CD4-positive, alpha-beta memory T cell (primary cell): ENCODE measurements at places on chromosomes 13 and 19.
A peak's percentile ranks its signal among the peaks of the same experiment; 100 is the strongest.

GRCh38 chr13:50129706-50130122 is 114.5 kb downstream of the KCNRG start:
- DNase-seq: peak; percentile 37
- H3K27ac ChIP-seq: peak overlapping the region; percentile 98
- H3K36me3 ChIP-seq: no peaks in the 10 kb centered on the region
- peak overlapping the region; percentile 26 for H3K4me3 ChIP-seq
- peaks cover 39% of the 10 kb centered on the region for H3K27me3 ChIP-seq

- H3K27me3 ChIP-seq: no peaks in the 10 kb centered on the region
- H3K4me3 ChIP-seq: peak overlapping the region; percentile 90
- H3K36me3 ChIP-seq: peaks cover 19% of the 10 kb centered on the region
- peaks cover 48% of the 10 kb centered on the region for H3K4me1 ChIP-seq
- DNase-seq: peak; percentile 19
These were observed 3.9 kb downstream of the SLC1A5 start for GRCh38 chr19:46784262-46785053.

- no peak overlapping the region for H3K27ac ChIP-seq
- H3K4me3 ChIP-seq: no peak overlapping the region
- DNase-seq: no peak
- no peaks in the 10 kb centered on the region for H3K4me1 ChIP-seq
These were observed 443.4 kb downstream of the TBC1D4 start for GRCh38 chr13:75038393-75039113.

DNA sequence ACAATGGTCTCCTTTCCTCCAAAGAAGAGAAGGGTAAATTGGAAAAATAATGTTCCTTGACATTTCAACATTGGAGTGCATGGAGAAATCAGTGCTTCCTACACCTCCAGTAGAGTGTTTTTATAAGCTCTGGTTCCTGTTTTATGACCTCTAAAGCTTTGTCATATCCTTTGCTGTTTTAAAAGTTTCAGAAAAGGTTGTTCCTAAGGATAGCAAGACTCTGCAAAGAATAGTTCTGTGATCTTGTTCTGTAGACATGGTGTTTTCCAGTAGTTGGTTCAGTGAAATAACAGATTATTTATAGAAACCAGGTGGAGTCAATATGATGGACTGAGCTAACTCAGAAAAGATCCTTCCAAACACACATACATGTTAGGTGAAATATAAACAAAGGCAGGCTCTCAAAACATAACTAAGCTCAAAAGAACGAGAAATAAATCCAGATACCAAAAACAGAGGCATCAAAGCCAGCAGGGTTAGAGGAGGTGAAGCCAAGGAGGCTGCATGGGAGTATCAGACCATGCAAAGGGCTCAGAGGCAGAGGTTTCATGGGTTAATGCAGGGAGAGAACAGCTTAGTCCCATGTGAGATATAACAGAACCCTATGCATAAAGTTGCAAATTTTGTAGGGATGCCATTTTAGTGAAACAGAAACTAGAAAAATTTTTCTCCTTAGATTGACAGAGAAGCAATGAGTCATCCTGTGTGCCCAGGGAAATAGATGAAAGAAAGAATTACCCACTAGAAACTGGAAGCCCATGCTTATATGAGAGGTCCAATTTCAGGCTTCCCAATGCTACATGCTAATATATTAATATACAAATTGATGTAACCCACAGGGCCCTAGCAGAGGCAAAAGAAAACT is 44.3 kb downstream of the SHISA2 start:
- peaks cover 4% of the 10 kb centered on the region for H3K4me1 ChIP-seq
- H3K36me3 ChIP-seq: no peaks in the 10 kb centered on the region
- DNase-seq: no peak
- H3K27me3 ChIP-seq: no peaks in the 10 kb centered on the region

- H3K27me3 ChIP-seq: no peaks in the 10 kb centered on the region
- no peaks in the 10 kb centered on the region for H3K36me3 ChIP-seq
- no peak overlapping the region for H3K4me3 ChIP-seq
- H3K4me1 ChIP-seq: no peaks in the 10 kb centered on the region
- DNase-seq: no peak
- no peak overlapping the region for H3K27ac ChIP-seq
These were observed 84.4 kb downstream of the FAM216B start for GRCh38 chr13:42865768-42866102.

DNA sequence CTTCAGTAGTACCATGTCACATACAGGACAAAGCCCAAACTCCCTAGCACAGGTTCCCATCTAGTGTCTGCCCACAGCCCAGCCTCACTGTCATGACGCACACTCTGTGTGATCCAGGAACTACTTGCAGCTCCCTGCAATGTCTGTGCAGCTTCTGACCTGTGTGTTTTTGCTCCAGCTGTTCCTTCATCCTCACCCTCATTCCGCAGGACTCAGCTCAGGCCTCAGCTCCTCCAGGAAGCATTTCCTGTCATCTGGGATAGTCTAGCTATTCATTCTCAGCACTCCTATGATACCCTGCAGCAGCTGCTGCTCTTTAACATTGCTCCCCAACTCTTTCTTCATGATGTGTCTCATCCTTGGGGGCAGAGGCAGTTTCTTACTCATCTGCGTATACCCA is 56.1 kb downstream of the ENOX1 start:
- H3K27ac ChIP-seq: no peak overlapping the region
- no peaks in the 10 kb centered on the region for H3K4me1 ChIP-seq
- no peak overlapping the region for H3K4me3 ChIP-seq

DNA sequence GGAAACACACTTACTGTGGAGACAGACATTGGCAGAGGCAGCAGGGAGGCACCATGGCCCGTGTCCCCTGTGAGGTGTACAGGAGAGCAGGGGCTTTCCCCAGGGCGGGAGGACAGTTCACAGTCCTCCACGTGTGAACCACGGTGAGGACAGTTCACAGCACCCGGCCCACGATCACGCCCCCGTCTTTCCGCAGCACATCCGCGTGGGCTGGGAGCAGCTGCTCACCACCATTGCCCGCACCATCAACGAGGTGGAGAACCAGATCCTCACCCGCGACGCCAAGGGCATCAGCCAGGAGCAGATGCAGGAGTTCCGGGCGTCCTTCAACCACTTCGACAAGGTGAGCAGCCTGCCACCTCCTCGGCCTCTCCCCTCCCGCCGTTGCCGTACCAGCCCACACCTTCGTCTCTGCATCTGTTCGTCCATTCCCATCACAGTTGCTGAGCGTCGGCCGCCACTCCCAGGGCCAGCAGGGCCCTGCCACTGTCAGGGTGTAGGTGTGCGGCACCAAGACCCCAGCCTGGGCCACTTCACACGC is 17.4 kb downstream of the CAPN12 start:
- no peaks in the 10 kb centered on the region for H3K27me3 ChIP-seq
- H3K4me1 ChIP-seq: peaks cover 5% of the 10 kb centered on the region
- H3K4me3 ChIP-seq: no peak overlapping the region
- no peak for DNase-seq

GRCh38 chr19:47104680-47105079 is 8.9 kb downstream of the ZC3H4 start:
- no peaks in the 10 kb centered on the region for H3K27me3 ChIP-seq
- H3K4me3 ChIP-seq: no peak overlapping the region
- no peaks in the 10 kb centered on the region for H3K36me3 ChIP-seq
- no peak overlapping the region for H3K27ac ChIP-seq
- peaks cover 62% of the 10 kb centered on the region for H3K4me1 ChIP-seq

DNA sequence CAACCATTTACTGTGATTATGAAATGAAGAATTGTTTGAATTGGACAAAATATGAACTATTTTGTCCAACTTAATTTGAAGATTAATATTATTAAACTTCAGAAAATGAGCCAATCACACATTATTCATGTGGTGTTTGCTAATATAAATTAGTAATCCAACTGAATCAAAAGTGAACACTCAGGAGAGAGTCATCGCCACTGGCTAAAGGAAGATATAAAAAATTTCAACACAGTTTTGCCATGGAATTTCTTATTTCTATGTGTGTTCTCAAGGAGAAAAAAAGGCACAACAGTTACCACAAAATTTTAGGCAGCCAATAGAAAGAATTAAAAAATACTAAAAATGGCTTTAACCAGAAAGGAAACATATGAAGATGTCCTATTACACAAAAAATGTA is 2683.8 kb downstream of the PCDH9 start:
- H3K27me3 ChIP-seq: no peaks in the 10 kb centered on the region
- no peaks in the 10 kb centered on the region for H3K36me3 ChIP-seq
- H3K4me3 ChIP-seq: no peak overlapping the region

GRCh38 chr19:52170863-52171320 is 529 bp downstream of the ZNF836 start:
- peaks cover 8% of the 10 kb centered on the region for H3K36me3 ChIP-seq
- no peak for DNase-seq
- H3K27ac ChIP-seq: peak overlapping the region; percentile 80
- H3K4me1 ChIP-seq: peaks cover 25% of the 10 kb centered on the region

DNA sequence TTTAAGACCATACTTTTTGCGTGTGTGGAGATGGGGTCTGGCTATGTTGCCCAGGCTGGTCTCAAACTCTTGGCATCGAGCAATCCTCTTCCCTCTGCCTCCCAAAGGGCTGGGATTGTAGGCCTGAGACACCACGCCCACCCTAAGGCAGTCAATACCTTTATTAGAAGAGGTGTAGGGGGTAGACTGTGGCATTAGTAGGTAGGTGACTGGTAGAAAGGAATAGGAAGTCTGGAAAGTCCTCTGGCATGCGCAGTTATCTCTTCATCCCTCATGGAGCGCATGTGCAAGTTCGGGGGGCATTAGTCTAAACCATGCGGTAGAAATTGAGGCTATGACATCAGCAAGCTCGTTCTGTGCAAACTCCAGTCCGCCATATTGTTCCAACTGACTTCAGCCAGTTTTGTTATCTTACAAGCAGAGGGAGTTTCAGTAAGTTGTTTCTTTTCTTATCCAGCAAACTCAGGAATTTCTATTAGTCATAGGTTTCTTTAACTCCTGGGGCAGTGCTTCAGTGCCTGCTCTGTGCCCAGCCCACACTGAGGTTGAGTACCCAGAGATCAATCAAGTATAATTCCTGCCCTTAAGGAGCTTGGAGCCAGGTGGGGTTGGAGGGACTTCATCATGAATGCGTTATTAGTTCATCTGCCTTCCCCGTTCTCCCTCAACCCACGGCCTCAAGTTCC is 7.3 kb upstream of the RANBP3 start:
- no peak overlapping the region for H3K27ac ChIP-seq
- no peaks in the 10 kb centered on the region for H3K27me3 ChIP-seq
- no peak for DNase-seq
- H3K4me3 ChIP-seq: no peak overlapping the region
- no peaks in the 10 kb centered on the region for H3K36me3 ChIP-seq

DNA sequence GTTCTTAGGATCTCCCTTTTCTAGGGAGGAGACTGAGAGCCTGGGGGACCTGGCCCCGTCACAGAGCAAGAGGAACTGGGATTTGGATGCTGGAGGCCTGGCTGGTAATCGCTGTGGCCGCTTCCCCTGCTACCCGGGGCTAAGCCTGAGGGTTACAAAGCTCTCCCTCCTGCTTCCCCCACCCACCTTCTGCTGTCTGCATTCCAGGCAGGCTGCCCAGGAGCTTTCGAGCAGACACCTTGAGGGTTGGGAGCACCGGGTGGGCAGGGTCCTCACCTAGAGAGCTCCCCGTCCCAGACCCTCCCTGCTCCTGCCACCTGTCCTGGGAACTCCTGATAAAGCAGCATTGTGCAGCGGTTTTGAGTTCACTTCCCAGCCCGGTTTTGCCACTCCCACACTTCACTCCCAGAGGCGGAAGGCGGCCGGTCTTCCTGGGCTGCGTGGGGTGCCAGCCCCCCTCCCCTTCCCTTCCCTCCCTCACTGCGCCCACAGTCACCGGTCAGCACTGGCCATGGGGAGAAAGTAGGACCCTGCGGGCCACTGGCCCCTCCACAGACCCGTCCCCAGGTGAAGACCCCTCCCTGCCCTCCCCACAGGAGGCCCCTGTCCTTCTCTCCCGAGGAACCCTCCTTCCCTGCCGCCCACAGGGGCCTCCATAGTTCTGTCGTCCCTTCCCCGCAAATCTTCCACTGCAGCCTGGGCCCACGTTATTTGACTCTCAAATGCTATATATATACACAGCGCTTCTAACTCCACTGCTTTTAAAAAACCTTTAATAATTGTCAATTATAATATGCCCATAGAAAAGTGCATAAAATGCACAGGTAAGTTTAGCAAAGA is 8.1 kb downstream of the PAK4 start:
- no peak overlapping the region for H3K4me3 ChIP-seq
- no peaks in the 10 kb centered on the region for H3K4me1 ChIP-seq
- no peaks in the 10 kb centered on the region for H3K36me3 ChIP-seq
- H3K27ac ChIP-seq: no peak overlapping the region
- H3K27me3 ChIP-seq: no peaks in the 10 kb centered on the region
- DNase-seq: no peak

GRCh38 chr13:28093881-28094280 is 6.5 kb downstream of the FLT3 start:
- H3K27me3 ChIP-seq: peaks cover 12% of the 10 kb centered on the region
- no peaks in the 10 kb centered on the region for H3K36me3 ChIP-seq
- no peak overlapping the region for H3K27ac ChIP-seq
- no peaks in the 10 kb centered on the region for H3K4me1 ChIP-seq

GRCh38 chr19:8259142-8259921 is 48.8 kb downstream of the CD320 start:
- H3K27ac ChIP-seq: no peak overlapping the region
- peaks cover 7% of the 10 kb centered on the region for H3K4me1 ChIP-seq
- H3K4me3 ChIP-seq: no peak overlapping the region
- DNase-seq: no peak
- H3K27me3 ChIP-seq: no peaks in the 10 kb centered on the region

GRCh38 chr19:29495901-29496441 is 29.8 kb upstream of the VSTM2B start:
- no peak overlapping the region for H3K27ac ChIP-seq
- no peaks in the 10 kb centered on the region for H3K27me3 ChIP-seq
- no peaks in the 10 kb centered on the region for H3K4me1 ChIP-seq
- no peak for DNase-seq
- no peak overlapping the region for H3K4me3 ChIP-seq

DNA sequence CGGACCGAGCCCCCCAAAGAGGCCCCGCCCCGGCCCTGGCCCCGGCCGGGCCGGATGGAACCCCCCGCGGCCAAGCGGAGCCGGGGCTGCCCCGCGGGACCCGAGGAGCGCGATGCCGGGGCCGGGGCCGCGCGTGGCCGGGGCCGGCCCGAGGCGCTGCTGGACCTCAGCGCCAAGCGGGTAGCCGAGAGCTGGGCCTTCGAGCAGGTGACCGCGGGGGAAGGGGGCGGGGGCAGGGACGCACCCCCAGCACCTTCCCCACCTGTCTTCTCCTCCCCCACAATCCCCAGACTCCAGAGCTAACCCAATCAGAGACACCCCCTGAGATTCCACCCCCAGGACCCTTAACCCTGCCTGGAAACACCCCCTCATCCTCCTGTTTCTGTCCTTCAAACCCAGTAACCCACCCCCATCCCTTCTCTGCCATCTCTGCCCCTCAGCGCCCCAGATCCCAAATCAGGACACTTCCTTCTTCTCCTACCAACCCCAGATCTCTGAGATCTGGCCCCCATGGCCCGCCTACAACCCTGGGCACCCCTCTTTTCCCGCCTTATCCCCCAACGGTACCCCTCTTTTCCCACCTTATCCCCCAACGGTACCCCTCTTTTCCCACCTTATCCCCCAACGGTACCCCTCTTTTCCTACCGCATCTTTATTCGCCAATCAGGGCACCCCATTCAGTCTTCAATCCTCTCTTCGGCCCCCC is 505 bp downstream of the ZSWIM4 start:
- H3K36me3 ChIP-seq: no peaks in the 10 kb centered on the region
- no peak overlapping the region for H3K4me3 ChIP-seq
- H3K27me3 ChIP-seq: no peaks in the 10 kb centered on the region
- peaks cover 18% of the 10 kb centered on the region for H3K4me1 ChIP-seq
